ENCODE measurements at places on chromosomes 7 and 10.
A peak's percentile ranks its signal among the peaks of the same experiment; 100 is the strongest.

GRCh38 chr10:6019796-6020195, 42.4 kb downstream of the IL2RA start:
- H3K27ac ChIP-seq: no peak overlapping the region
- no peak overlapping the region for H3K4me3 ChIP-seq
- H3K36me3 ChIP-seq: no peaks in the 10 kb centered on the region
- no peak for DNase-seq
- peaks cover 6% of the 10 kb centered on the region for H3K4me1 ChIP-seq

- H3K36me3 ChIP-seq: no peaks in the 10 kb centered on the region
- H3K4me3 ChIP-seq: no peak overlapping the region
- no peak for DNase-seq
- no peak overlapping the region for H3K27ac ChIP-seq
- H3K27me3 ChIP-seq: no peaks in the 10 kb centered on the region
These were observed 9.2 kb downstream of the GLCCI1 start for GRCh38 chr7:7977774-7978173.

GRCh38 chr7:37719077-37719476, 35.5 kb downstream of the GPR141 start:
- no peaks in the 10 kb centered on the region for H3K4me1 ChIP-seq
- no peaks in the 10 kb centered on the region for H3K27me3 ChIP-seq
- H3K36me3 ChIP-seq: no peaks in the 10 kb centered on the region
- DNase-seq: no peak

DNA sequence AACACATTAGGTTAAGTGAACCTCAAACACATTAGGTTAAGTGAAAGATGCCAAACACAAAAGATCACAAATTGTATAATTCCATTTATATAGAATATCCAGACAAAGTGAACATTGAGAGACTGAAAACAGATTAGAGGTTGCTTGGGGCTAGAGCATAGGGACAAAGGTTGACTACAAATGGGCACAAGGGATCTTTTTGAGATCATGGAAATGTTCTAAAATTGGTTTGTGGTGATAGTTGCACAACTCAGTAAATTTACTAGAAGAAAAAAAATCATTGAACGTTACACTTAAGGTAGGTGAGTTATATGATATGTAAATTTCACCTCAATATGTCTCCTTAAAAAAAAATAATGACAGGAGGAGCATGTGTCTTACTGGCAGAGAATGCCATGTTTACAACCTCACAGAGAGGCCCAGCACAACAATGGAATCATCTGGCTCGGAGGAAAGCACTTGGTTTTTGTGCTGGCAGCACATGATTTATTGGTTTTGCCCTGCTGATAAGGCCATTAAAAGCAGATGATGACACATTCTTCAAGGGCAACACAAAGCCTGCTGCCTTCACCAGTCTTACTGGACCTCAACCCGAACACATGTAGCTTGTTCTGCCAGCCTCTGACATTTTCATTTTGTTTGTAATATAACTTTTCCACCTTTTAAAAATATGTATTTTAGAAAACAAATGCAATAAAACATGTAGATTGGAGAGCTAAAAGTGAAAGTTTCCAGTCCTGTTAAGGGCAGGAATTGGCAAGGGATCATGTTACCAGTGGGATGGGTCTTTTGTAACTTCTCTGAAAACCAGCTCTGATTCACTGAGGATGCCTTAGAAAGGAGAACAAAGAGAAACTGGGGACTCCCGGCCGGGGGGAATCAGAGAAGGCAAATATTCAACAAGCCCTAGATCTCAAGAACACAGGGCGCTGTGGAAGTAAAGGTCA, 11.9 kb upstream of the LMOD2 start:
- no peaks in the 10 kb centered on the region for H3K36me3 ChIP-seq
- no peaks in the 10 kb centered on the region for H3K4me1 ChIP-seq
- H3K27me3 ChIP-seq: peaks cover 6% of the 10 kb centered on the region

DNA sequence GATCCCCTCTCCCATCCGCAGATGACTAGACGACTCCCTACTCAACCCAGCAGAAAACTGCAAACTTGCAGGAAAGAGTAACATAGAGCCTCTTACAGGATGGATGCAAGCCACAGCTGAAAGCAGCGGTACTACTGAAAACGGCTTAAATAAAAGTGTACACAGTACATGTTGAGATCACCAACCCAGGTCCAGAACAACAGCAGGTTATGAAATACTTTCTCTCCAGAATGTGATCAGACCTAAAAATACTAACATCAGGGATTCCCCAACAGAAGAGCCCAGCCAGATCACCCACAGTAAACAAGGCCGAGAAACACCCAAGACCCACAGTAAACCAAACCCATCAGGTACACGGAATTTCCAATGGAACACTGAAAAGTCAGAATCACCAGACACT, 13.2 kb downstream of the ATE1 start:
- no peak overlapping the region for H3K27ac ChIP-seq
- no peaks in the 10 kb centered on the region for H3K27me3 ChIP-seq
- H3K36me3 ChIP-seq: no peaks in the 10 kb centered on the region

GRCh38 chr7:16055263-16055976, 365.9 kb downstream of the CRPPA start:
- H3K4me1 ChIP-seq: no peaks in the 10 kb centered on the region
- H3K27ac ChIP-seq: no peak overlapping the region
- peaks cover 2% of the 10 kb centered on the region for H3K27me3 ChIP-seq
- H3K36me3 ChIP-seq: no peaks in the 10 kb centered on the region
- DNase-seq: no peak
- no peak overlapping the region for H3K4me3 ChIP-seq

DNA sequence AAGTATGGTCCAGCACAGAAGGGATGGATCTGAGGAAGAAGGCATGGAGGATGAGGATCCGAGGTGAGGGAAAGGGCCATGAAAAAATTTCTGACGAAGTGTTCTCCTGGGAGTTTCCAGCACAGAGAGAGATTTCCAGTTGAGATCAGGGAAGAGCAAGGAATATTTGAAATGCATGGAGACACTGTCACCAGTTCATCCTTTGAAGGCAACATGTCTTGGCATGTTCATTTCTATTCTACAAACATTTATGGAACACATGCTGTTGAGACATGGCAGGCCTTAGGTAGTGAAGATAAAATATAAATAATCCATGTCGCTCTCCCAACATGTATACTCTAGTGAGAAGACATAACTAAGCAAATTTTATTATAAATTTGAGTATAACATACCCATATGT, 234.0 kb upstream of the TCF7L2 start:
- no peak for DNase-seq
- no peak overlapping the region for H3K27ac ChIP-seq
- H3K36me3 ChIP-seq: peaks cover 16% of the 10 kb centered on the region
- H3K27me3 ChIP-seq: no peaks in the 10 kb centered on the region
- H3K4me1 ChIP-seq: no peaks in the 10 kb centered on the region
- no peak overlapping the region for H3K4me3 ChIP-seq

DNA sequence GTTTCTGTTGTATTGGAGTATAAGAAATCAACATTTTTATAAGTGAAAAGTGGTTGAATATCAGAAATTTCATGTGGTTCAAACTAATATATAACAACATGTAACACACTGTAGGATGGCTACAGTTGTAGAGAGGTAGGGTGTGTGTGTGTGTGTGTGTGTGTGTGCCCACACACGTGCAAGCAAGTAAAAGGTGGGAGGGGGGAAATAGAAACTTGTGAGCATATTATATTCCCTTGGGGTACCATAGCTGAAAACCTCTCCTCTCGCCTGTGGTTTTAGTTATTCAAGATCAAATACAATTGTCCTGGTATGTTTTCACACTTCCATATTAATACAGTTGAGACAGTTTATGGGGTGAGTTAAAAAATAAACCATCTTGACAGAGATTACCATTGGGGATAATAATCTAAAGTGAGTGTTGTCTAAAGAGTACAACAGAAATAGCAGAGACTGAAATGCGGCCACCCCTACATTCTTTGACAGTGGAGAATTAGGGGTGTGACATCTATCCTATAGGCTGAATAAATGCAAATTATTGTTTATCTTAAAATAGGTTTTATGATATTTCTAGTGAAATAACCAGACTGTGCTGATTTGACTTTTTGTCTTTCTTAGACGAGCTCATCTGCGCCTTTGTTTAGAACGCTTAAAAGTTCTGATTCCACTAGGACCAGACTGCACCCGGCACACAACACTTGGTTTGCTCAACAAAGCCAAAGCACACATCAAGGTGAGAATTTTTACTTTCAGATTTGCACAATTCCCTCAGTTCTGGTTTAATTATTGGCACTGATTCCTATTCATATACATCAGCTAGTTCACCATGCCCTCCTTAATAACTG, 25.9 kb downstream of the SMNDC1 start:
- H3K27ac ChIP-seq: peak overlapping the region; percentile 62
- peaks cover 9% of the 10 kb centered on the region for H3K4me1 ChIP-seq
- H3K4me3 ChIP-seq: no peak overlapping the region
- DNase-seq: no peak
- no peaks in the 10 kb centered on the region for H3K27me3 ChIP-seq

- no peak overlapping the region for H3K27ac ChIP-seq
- no peak overlapping the region for H3K4me3 ChIP-seq
- H3K36me3 ChIP-seq: no peaks in the 10 kb centered on the region
- H3K4me1 ChIP-seq: peaks cover 2% of the 10 kb centered on the region
- no peak for DNase-seq
These were observed 176.1 kb downstream of the COBL start for GRCh38 chr7:51140199-51141164.

DNA sequence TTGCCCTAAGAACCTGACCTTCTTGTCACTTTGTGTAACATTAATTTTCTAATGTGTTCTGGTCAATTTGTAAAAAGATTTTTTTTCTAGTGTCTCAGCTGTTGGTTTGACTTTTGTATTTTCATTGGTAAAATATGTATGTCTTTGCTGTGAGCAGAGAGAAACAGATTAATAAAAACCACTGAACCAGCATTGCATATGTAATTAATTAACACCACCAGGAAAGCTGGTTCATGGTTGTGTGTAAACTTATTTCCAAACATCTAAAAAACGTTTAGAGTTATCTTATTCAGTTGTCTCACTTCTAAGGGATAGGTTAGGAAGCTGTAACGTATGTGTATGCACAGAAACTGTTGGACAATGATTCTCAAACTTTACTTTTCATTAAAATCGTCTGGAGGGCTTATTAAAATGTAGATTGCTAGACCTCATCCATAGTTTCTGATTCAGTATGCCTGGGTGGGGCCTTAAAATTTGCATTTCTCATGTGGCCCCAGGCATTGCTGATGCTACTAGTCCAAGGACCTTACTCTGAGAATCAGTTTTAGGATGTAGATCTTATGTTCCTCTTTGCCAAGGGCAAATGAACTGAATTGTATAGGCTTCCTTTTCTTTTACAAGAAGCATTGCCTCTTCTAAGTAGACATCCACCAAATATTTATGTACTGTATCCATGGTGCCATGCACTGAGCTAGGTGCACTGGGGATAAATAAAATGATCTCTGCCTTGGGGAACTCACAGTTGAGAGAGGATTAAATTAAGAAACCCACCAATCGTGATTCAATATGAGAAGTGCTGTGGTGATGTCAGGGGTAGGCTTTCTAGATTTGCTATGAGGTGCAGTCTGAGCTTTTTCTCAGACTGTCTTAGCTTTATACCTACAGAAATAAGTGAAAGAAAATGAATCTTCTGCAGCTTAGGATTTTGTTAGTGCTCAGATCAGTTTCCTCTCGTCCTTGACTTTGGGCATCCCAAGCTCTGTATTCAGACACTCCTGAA, 98.7 kb downstream of the AUTS2 start:
- no peak overlapping the region for H3K27ac ChIP-seq
- no peak overlapping the region for H3K4me3 ChIP-seq
- H3K4me1 ChIP-seq: peaks cover 18% of the 10 kb centered on the region

GRCh38 chr10:63355682-63356081, 110.1 kb downstream of the JMJD1C start:
- H3K4me3 ChIP-seq: no peak overlapping the region
- no peak for DNase-seq
- peaks cover 28% of the 10 kb centered on the region for H3K4me1 ChIP-seq
- H3K36me3 ChIP-seq: peaks cover 2% of the 10 kb centered on the region

DNA sequence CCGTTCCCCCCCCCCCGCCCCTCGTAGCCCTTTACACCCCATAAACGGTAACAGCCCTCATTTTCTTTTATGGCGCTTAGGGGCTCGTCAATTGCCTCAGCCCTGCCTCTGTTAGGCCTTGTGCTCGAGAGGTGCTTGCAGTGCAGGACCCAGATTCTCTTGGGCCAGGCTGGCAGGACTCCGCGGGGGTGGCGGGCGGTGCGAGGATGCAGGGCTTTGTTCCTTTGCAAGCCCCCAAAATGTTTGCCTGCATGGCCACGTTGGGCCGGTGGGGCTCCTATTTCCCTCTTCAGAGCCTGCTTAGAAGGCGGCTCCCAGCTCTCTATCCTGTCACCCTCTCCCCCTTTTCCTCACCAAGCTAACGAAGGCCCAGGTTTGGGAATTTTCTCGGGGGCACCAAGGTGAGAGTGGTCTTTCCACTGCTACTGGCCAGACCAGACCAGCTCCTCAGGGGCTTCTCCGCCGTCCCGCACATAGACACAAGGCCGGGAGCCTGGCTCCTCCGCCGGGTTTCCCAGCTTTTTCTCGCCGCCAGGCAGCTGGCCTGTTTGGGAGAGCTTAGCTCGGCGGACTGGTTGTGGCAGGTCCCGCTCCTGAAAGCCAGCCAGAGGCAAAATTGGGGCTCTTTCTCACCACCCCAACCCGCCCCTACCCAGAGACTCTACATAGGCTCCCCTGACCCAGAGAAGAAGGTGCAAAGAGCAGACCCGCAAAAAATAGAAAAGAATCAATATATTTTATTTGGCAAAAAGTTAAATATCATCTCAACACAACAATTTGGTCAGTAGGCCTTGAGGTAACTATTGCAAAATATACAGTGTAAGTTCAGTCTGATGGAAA, 3.4 kb downstream of the HOXA9 start:
- no peaks in the 10 kb centered on the region for H3K36me3 ChIP-seq
- peaks cover 40% of the 10 kb centered on the region for H3K4me1 ChIP-seq
- peaks cover 67% of the 10 kb centered on the region for H3K27me3 ChIP-seq
- no peak overlapping the region for H3K27ac ChIP-seq
- no peak for DNase-seq

DNA sequence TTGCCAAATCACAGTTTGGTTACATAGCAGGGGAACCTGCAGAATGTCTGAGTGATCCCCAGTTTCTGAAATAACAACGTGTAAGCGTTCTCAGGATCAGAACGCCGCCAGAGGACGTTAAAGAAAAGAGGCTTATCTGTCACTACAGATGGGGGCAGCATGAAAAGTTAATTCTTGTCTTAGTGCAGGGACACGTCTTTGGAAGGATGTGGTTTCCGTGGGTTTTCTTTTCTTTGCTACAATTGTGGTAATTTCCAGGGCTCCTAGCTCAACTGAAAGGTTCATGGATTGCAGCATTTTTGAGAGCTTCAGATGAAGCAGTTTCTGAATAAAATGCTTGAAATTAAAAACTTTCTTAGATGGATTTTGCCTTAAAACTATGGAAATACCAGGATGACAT, 106.6 kb downstream of the PRKCQ start:
- no peaks in the 10 kb centered on the region for H3K27me3 ChIP-seq
- H3K27ac ChIP-seq: peak overlapping the region; percentile 91
- peak overlapping the region; percentile 71 for H3K4me3 ChIP-seq
- peaks cover 36% of the 10 kb centered on the region for H3K36me3 ChIP-seq
- peaks cover 69% of the 10 kb centered on the region for H3K4me1 ChIP-seq

Measured in naive thymus-derived CD8-positive, alpha-beta T cell (primary cell).